CD8-positive, alpha-beta T cell (primary cell): ENCODE measurements at places on chromosomes 1 and 21. TPM values are rescaled to one million over a fixed set of nuclear protein-coding genes. Genes with fewer than 3 reads are reported as not detected.
A peak's percentile ranks its signal among the peaks of the same experiment; 100 is the strongest.

DNA sequence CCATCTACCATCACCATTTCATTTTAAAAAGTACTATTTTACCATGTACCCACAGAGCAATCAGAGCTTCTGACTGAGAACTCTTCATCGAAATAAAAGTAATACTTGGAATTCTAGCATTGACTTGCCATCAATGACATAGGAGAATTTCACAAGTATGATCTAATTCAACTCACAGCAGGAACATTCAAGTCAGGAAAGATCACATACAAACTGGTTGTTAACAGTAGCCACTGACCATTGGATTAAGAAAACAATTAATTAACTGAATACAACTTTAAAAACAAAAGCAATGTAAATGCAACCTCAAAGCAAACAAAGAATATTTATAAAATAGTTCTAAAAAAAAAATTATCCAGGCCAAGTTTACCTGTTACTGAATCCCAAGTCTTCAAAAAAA is 18.8 kb downstream of the RNF115 start:
- DNase-seq: no peak

DNA sequence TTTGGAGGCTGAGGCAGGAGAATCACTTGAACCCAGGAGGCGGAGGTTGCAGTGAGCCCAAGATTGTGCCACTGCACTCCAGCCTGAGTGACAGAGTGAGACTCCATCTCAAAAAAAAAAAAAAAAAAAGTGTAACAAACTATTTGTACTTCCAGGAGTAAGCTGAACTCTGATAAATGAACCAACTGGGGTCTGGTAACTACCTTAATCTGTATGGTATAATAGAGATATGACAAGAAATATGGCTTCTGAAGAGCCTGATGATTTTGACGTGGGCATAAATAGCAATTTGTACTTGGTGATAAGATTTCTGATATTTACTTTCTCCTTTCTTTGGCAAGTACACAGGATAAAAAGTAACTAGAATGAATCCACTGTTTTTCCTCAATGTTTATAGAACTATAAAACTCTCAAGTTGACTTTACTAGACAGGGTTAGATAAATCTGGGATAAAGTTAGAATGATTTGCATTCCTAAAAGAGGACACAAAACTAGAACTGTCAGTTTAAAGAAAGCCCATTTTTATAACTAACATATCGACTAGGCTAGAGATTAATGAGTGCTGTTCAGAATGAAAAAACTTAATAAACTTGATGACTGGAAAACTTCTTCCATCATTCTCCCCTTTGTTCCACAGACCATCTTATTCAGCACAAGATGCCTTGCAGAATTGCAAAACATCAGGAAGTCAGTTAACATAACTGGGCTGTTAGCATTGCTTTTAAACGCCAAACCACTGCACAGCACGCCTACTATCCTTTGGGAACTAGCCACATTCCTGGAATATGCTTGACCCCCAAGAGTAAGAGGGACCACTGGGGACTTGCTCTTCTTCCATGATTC is 51.5 kb upstream of the EDARADD start:
- DNase-seq: no peak

GRCh38 chr1:25810341-25811299 is 9.1 kb upstream of the MTFR1L start:
- DNase-seq: peak; percentile 79

DNA sequence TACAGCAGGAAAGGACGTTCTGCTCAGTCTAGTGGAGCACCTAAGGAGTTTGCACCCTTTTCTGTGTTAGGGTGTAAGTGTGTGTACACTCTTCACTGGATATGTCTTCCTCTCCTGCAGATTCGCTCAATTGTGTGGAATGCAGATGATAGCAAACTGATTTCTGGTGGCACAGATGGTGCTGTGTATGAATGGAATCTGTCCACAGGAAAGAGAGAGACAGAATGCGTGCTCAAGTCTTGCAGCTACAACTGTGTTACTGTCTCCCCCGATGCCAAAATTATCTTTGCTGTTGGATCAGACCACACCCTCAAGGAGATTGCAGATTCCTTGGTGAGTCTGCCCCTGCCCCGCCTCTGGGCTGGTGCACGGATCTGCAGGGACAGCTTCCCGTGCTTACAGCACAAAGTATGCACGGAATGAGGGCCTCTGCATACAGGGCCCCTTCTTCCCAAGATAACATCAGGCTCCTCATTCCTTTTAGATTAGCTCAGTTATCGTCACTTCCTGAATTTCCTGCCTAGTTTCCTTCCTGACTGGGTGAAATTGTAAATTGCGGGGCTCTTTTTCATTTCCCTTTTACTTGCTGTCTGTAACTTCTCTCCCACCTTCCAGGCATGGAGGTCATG is 34.6 kb downstream of the CFAP57 start:
- DNase-seq: no peak

GRCh38 chr1:150567717-150568593 is 11.5 kb downstream of the MCL1 start:
- no peak for DNase-seq

DNA sequence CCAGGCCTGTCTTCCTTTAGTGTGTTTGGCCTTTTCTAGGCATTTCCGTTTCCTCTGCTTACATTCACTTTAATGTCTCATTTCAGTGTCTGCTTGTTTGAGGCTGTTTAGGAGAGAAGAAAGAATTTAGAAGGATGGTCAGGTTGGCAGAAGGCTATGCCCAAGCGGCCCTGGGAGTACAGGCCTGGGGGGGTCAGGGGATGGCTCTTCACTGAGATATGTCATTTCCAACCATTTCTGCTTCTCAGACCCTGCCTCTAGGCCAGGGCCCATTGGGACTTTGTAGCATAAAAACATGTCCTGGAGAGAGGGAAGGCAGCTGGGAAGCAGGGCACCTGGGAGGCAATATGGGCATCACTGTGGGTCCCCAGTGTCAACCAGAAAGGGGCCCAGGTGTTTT is 86.0 kb downstream of the DDX20 start:
- DNase-seq: no peak

DNA sequence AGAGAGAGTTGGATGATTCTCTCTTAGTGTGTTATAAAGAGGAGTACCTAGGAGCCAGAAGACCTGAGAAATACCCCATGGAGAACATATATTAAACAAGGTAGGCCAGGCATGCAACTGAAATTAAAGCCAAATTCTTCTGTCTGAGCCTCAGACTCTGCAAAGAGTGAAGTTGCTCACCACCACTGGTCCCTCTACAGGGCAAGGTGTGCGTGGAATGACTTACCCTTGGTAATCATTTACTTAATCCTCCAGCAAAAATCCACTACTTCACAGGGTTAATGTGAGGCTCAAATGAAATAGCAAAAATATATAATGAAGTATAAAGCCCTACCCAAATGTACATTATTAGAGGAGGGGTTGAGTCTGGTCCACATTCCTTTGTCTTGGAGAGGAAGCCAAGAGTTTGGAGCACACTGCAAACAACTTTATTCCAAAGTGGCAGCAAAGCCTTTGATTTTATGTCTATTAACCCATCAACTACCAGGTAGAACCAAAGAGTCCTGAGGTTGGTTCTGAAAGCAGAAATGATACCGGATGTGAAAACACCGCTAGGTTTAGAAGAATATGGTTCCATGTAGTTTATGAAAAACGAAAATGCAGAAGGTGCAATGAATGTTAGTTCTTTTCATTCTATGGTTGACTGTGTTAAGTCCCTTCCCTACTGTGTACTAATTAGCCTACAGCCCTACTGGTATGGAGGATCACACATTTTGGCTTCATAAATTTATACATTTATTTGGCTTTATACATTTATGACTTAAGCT is 8.5 kb downstream of the SSR2 start:
- no peak for DNase-seq

DNA sequence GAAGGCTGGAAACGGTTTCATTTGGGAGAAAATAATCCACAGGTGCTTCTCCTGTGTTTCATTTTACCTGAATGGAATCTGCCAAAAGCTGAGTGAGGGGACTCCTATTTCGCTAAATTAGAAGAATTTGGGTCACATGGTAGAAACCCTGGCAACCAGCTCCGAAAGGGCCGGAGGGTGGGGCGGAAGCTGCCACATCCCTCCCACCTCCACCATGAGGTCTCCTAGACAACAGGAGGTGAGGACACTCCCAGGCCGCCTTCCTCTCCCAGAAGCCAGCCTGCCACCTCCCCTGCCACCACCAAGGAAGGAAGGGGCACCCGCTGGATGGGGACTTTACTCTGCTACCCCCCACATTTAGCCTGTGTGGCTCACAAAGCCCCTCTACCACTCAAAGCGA is 199.9 kb upstream of the ZC3H12A start:
- no peak for DNase-seq

GRCh38 chr1:185110145-185110544 is 46.6 kb downstream of the TRMT1L start:
- no peak for DNase-seq

GRCh38 chr21:39384674-39385298 is 35.9 kb upstream of the HMGN1 start:
- no peak for DNase-seq

- DNase-seq: no peak
Observed at GRCh38 chr1:10178597-10179405, 31.6 kb upstream of the KIF1B start.

DNA sequence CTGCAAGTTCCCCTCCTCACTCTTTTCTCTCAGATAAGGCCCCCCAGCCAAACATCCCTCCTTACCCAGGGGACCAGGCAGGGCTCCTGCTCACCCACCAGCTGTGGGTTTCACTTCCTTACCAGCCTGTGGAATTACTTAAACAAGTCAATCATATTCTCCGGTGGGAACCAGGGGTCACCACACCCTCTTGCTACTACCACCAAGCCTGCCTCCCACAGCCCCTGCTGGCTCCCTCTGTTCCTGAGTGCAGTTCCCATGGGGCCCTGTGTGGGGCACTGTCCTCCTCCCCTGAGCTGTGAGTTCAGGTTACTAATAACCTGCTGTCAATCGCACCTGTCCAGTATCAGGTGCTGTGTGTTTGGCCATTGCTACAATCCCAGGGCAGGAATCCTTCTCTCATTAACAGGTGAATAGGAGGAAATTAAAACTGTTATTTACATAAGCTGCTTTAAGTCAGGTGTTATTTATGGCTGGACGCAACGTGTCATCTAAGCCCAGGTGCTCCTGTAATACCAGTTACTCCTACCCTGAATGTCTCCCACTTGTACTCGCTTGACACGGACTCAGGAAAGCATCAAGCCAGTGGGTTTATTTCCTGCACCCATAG is 53.1 kb upstream of the LBR start:
- peak; percentile 63 for DNase-seq

- DNase-seq: no peak
Observed at GRCh38 chr1:104933846-104934245, 1184.1 kb downstream of the AMY1C start.

DNA sequence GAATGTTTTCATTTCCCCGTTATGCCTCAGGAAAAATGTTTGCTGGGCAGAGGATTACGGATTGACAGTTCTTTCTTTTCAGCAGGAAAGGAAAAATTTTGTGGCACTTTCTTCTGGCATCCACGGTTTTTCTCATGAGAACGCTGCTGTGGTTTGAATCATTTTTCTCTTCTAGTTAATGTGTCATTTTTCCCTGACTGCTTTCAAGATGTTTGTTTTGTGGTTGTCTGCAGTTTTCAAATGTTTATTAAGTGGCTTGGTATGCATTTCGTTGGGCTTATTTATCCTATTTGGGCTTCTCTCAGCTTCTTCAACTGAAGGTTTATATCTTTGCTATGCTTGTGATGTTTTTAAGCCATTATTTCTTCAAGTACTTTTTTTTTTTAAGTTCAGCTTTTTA is 359.0 kb downstream of the RGS7 start:
- no peak for DNase-seq

The SHISA4 gene
- total RNA-seq: not detected

The ZNF593OS gene
- not detected for total RNA-seq

The RIMKLA gene
- 0.06 TPM for total RNA-seq

The HMGCS2 gene
- total RNA-seq: not detected

The CD5L gene
- total RNA-seq: not detected
